LoVo (cell line): ENCODE measurements at places on chromosomes 1 and 21.

- no peak for DNase-seq
Measured at GRCh38 chr1:242456726-242457269, 67.7 kb downstream of the PLD5 start.

DNA sequence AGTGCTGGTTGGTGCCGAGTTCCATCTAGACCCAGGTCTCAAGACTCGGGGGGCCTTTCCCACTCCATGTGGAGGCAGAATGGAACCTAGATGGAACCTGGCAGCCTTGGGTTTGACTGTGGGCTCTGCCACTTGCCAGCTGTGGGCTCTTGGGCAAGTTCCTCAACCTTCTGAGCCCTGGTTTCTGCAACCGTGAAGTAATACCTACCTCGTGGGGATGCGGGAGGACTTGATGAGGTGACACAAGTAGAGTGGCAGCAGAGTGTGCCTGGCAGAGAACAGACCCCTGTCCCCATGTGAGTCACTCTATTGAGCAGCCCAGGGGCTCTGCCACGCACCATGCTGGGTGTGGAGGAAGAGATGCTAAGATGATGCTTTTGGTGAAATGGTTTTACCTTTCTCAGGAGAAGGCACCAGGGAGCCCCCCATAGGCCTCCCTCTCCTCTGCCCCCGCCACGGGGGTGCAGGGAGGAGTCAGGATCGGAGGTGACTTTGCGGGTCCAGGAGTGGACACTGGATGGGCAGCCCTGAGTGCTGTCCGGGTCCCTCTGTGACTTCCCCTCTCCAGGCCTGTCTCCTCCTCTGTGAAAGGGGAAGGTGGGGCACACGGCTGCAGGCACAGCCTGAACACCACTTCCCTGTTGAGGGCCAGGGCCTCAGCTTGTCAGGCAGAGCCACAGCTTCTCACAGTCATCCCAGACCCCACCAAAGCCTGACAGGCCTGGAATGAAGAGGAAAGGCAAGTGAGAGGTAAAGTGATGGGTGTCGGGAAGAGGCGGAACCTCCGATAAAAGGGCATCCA, 36.7 kb upstream of the EDN2 start:
- no peak for DNase-seq

- DNase-seq, result no peak
Measured at GRCh38 chr21:41779659-41780058, 12.8 kb upstream of the RIPK4 start.

DNA sequence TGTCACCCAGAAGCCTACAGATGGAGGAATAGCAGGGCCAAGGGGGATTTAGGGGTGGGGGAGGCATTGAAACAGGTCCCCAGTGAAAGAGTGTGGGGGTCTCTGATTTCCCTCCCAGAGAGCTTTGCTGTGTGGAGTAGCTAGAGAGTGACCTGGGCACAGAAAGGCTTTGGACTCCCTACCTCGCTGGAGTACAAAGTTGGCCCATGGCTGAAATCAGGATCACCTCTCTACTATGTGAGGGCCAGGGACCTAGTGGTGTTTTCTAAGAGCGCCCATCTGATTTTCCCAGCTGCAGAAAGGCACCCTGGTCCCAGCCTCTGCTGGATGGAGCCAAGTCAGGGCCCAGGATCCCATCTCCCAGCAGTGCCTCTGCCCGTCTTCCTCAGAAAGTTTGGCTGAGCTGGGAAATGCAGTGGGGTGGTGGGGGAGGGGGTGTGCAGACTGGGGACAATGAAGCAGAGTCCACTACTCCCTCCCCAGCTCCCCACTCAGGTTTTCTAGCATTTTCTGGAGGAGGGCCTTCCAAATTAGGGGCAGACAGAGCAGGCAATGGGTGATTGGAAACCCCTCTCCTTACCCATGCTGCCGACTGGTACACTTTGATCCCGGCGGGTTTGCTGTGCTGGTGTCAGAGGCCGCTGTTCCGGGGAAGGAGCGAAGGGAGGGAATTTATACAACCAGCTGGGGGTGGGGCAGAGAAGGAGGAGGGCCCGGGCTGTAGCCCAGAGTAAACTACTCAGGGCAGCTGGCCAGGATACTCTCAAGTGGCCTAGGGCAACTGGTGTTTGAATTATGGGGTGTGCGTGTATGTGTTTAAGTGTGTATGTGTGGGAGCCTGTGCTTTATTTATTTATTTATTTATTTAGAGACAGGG, at the start of gene SELENBP1:
Gene SELENBP1, minus strand, starts transcription at position 648 of the 877 bp plus-strand sequence. Its CDS starts 64 bp downstream, at position 584.
- peak; percentile 44 for DNase-seq

DNA sequence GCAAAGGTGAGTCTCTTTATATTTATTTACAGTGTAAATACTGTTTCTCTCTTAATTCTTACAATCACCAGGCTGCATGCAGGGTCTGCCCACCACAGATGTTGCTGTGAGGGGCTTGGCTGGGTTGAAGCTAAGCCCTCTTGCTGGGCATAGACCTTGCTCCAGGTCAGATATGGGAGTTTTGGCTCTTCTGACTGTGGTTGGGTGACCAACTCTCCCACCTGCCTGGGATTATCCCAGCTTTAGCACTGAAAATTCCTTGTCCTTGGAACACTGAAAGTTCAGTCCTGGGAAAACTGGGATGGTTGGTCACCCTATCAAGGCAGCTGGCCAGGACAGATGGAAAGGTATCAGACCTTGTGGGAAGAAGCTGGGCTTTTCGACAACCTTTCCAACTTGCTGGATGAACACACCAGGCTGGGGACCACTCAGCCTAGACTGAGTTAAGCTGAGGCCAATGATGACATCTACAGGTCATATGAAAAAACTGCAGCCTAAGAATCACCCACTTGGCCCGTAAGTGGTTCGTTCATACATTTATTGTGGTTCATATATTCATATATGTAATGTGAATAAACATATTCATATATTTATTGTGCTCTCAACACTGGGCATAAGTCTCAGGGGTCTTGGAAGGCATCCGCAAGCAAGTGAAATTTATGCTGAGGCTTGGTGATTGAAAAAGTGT, 26.6 kb upstream of the HPDL start:
- peak; percentile 71 for DNase-seq

DNA sequence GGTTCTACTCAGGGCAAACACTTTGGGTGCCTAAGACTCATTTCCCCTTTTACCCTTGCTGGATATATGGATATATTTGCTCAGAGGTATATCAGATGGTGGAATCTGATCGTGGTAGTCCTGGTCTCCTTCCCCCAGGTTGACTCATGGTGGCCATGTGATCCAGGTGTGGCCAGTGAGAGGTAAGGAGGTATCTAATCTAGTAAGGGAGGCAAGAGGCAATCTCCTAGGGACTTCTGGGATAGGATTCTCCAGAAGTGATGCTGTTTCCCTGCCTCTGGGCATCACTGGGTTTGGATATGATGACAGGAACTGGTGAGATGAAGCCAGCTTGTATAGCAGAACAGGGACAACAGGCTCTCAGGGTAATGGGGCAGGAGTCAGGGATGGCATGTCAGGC, 8.5 kb upstream of the DENND2D start:
- no peak for DNase-seq

DNA sequence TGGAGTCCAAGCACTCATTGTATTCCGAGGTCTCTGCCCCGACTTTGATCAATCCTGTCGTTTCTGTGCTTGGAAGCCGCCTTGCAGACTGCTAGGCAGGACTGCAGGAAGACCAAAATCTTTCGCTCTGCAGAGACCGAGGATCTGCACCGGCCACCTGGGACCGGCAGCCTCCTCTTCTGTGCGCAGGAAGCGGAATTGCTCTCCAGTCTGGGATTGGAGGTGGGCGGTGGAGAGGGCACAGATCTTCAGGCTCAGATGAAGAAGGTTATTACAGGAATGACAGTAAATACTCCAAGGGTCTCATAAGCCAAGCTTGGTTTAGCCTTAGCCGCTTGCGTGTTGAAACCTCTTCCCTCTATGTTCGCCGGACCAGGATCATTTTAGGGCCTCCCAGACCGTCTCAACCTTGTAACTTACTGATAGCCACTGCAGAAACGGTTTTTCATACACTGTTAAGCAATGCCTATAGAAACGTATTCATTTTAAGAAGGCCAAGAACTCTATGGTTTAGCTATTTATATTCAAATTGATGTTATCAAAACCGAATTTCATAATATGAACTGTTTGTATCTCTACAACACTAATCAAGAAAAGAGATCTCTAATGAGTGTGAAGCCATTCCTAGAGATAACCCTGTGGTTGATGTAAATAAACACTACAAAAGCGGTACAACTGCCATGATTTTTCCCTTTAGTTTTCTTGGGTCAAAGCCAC, 1.1 kb downstream of the MIA3 start:
- no peak for DNase-seq

DNA sequence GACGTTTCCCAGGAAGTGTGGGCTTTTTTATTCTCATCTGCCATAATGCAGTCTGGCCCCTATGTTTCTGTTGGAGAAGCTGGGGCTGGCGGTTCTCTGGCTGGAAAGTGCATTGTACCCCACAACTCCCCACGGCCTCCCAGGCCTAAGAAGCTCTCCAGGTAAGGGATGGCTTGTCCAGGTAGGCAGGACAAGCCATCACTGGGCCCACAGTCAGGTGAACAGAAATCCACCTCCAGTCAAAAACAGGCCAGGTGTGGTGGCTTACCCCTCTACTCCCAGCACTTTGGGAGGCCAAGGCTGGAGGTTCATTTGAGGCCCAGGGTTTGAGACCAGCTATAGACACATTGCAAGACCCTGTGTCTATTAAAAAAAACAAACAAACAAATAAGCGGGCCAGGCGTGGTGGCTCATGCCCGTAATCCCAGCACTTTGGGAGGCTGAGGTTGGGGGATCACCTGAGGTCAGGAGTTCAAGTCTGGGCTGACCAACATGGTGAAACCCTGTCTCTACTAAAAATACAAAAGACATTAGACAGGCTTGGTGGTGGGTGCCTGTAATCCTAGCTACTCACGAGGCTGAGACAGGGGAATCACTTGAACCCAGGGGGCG, 3.1 kb upstream of the WNT9A start:
- DNase-seq, result no peak

- DNase-seq, result peak; percentile 14
Measured at GRCh38 chr1:27872059-27872801, at the start of gene THEMIS2. THEMIS2 (plus strand) TSS chr1:27872544; CDS start chr1:27872572, 28 bp downstream.

DNA sequence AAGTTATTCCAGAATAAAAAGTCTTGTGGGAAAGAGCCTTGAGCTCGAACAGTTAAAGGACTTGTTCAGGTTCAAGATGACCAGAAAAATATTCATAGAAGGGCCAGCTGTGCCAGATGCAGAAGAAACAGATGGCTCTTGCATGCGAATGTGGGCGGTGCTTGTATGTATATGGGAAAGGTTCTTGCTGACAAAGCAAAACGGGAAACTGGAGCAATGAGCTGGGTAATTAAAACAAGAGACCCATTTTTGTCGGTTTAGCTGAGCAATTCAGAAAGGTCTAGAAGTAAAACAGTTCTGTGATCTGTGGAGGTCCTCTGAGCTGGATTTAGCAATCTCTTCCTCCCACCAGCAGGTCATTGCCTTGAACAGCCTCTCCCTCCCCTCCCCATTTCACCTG, 107.2 kb upstream of the MARK1 start:
- DNase-seq, result no peak

DNA sequence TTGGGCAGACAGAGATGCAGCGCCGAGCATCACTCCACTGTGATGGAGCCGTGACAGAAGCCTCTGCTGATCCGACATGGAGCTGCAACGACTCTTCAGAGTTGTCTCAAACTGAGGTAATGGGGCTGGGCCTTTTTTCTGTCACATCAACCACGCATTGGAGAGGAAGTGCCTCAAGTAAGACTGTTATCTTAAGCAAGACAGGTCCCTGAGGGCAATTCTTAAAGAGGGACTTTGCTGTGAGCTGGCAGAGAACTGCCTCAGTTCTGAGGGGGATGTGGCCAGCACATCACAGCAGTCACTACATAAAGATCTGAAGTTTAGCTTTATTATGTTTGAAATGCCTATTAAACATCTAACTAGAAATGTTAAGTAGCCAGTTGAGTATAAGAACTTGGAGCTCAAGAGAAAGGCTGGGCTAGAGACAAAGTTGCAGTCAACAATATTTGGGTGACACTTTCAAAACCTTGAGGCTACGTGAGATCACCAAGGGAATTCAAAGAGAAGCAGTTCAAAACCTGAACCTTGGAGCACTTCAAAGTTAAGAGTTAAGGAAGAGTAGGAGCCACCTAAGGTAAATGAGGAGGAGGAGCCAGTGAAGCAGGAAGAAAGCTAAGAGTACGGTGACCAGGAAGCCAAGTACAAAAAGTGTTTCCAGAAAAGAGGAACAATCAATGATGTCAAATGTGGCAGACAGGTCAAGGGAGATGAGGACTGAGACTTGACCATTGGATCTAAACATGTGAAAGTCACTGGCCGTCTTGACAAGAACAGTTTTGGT, 54.2 kb upstream of the BCL9 start:
- no peak for DNase-seq

DNA sequence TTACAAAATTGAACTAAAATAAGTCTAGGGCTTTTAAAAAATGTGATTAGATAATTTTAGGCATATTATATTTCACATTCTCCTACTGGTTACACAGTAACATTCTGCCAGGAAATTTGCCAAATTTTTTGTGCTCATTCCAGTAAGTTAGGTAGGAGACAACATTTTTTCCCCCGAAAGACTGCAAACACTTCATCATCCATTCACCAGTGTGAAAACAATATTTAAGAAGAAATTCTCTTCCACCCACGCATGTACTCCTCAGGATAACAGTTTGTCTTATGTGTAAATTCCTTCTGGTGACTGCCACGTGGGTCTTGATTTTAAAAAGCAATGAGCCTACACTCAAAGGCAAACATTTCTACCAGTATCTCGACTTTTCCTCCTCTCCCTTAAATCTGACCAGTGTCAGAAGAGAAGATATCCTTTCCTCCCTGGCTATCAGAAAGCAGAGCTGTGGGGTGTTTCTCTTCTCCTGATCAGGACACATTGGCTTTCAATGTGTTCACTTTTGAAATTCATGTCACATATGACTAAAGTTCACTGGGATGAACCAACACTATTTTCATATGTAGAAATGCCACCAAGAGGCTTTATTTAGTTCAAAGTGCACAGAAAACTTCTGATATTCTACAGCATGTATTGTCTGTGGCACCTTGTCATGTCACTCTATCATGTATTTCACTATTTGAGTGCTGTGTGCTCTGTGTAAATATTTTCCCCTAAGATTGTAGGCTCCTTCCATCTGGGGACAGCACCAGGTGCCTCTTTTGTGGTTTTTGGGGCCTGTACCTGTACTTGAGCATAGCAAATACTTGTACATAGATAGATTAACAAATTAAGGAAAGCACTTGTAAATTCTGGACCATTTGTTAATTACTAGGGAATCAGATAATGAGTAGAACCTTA, 38.6 kb downstream of the LHX9 start:
- DNase-seq, result no peak

DNA sequence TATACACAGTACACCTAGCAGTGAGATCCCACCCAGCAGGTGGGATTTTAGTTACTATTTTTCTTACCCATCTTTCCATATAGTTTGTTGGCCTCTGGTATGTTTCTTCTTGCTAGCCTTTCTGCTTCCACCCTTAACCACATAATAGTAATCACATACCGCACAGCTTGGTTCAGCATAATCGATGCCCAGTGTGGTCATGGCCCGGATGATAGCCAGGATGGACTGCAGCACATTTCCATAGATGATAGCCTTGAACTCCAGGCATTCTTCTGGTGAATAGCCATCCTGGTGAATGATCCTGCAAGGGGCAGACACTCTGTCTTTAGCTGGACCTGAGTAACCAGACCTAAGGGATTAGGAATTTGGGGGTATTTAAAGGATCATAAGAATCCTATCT, 9.5 kb downstream of the GNAT2 start:
- no peak for DNase-seq

GRCh38 chr1:215599418-215600074, 32.4 kb downstream of the KCTD3 start:
- DNase-seq, result no peak
